Mucosa of gallbladder (tissue), 1 donor: ENCODE measurements at places on chromosomes 7 and 10. TPM values are rescaled to one million over a fixed set of nuclear protein-coding genes. Genes with fewer than 3 reads are reported as not detected.
A peak's percentile ranks its signal among the peaks of the same experiment; 100 is the strongest.

DNA sequence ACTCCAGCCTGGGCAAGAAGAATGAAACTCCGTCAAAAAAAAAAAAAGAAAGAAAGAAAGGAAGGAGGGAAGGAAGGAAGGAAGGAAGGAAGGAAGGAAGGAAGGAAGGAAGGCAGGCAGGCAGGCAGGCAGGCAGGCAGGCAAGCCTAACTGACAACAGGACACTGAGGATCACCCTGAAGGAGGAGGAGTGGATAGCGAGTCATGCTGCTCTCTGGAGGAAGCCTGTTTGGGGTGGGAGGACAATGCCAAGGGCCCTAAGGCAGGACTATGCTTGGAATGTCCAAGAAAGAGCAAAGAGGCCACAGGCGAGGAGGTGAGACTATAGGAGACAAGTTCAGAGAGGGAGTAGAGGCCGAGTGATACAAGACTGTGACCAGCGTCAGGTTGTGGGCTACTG is 107.0 kb upstream of the PARD3 start:
- DNase-seq: no peak

GRCh38 chr10:104641937-104642657 is 1.0 kb downstream of the SORCS3 start:
- no peak for DNase-seq

GRCh38 chr7:90599038-90599437 is 2.9 kb downstream of the CDK14 start:
- DNase-seq: no peak

DNA sequence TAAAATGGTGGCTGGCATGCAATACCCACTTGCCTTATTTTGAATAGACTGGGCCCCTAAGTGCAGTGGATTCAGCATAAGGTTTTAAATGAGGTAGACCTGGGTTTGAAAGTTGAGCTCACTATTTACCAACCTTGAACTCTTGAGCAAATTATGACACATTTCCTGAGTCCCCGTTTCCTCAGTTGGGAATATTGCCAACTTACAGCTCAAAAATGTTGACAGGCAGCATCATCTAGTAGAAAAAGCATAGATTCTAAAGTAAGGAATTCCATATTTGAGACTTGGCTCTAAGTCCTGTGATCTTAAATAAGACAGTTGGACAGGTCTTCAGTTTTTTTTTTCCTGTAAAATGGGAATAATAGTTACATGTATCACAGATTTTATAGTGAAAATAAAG is 305.5 kb downstream of the ACTR3B start:
- DNase-seq: no peak

DNA sequence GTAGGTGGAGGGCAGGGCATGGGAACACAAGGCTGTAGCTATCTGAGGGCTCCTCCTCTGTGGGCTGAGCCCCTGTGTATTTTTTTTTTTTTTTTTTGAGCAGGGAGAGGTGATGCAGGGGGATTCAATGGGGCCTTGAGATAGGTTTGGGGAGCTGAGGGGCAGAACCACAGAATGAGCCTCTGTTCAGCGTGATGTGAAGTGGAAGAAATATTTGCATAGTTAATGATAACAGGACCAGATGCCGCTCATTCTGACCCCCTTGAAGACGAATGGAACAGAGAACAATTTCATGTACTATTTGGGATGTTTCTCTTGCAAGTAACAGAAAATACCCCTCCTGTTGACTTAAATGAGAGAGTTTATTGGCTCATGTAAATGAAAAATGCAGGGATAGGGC is 69.7 kb upstream of the EMX2 start:
- DNase-seq: no peak

- DNase-seq: no peak
Measured at GRCh38 chr10:80655898-80656297, 118.2 kb downstream of the SH2D4B start.

DNA sequence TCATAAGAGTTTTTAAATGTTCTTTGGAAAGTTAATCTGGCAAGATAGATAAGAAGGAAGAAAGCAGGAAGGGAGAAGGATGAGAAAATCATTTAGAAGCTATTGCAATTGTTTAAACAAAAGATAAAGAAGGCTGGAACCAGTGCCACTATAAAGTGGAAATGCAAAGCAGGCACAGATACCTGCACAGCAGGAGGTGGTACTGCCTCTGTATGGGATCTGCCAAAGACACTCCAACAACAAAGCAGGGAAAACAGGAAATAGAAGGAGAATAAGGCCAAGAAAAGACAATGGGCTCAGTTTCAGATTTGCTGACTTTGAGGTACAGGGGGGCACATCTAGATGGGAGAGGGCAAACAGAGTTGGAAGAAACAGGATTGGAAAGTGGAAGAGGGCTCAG is 138.6 kb downstream of the PPP1R17 start:
- no peak for DNase-seq

- peak; percentile 44 for DNase-seq
Measured at GRCh38 chr7:157318015-157318706, 18.6 kb upstream of the DNAJB6 start.

GRCh38 chr10:108561649-108562048 is 1361.7 kb downstream of the XPNPEP1 start:
- no peak for DNase-seq

DNA sequence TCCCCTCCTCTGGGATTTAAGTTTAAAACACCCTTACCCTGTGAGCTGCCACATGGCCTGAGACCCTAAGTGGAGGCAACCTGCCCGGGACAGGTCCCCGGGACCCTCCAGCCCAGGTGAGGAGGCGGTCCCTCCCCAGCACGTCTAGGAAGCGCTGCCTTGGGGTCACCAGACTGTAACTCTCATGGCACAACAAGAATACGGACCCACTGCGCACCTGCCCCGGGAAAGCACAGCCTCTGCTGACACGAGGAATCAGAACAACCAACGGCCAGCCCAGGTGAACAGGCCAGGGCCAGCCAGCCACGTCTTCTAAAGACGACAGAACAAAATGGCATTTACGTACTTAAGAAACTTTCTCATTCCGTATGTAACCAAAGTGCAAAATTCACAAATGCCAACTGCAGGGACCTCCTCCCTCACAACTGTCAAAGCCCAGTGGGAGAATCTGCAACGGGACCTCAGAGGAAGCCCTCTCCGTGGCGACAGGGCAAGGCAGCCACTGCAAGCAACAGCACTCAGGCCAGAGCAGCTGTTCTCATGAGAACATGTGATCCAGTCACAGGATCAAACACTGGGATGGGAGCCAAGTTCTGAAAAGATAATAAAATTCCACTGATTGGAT is 208.4 kb downstream of the DIP2C start:
- peak; percentile 51 for DNase-seq

GRCh38 chr7:90858546-90858945 is 262.4 kb downstream of the CDK14 start:
- DNase-seq: no peak

DNA sequence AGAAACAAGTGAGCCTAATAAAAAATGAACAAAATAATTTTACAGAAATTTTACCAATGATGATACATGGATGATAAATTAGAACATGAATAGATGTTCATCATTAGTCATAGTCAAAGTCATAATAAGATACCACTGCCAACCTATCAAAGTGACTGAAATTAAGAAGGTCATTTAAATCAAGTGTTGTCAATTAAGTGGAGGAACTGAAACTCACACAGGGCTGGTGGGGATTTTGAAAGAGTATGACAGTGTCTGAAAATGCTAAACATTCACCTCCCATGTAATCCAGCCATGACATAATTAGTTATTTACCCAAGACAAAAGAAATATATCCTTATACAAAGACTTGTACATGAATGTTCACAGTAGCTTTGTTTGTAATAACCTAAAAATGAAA is 57.1 kb upstream of the DYNC1I1 start:
- DNase-seq: no peak

GRCh38 chr10:92657024-92657423 is 32.7 kb upstream of the HHEX start:
- no peak for DNase-seq

- no peak for DNase-seq
Measured at GRCh38 chr7:6228361-6229229, 43.8 kb downstream of the CYTH3 start.

- DNase-seq: peak; percentile 69
Measured at GRCh38 chr7:28729281-28729680, 228.8 kb downstream of the TRIL start.

The KLLN gene
- 0.69 TPM for total RNA-seq

The LRGUK gene
- 2.4 TPM for total RNA-seq

The SPDYE16 gene
- not detected for total RNA-seq

The CALML3 gene
- not detected for total RNA-seq

The SMKR1 gene
- total RNA-seq: 2.0 TPM

The AKR1C2 gene
- total RNA-seq: 85.5 TPM

The PLAC9 gene
- total RNA-seq: 8.5 TPM

The PGAM2 gene
- total RNA-seq: 12.9 TPM

The BMPER gene
- total RNA-seq: 5.0 TPM

The NEUROD6 gene
- not detected for total RNA-seq

The TUBAL3 gene
- total RNA-seq: 0.49 TPM

The CSGALNACT2 gene
- 18.0 TPM for total RNA-seq

The ACTL6B gene
- 0.14 TPM for total RNA-seq
